8988T (cell line): ENCODE measurements at places on chromosomes 2 and 18.

DNA sequence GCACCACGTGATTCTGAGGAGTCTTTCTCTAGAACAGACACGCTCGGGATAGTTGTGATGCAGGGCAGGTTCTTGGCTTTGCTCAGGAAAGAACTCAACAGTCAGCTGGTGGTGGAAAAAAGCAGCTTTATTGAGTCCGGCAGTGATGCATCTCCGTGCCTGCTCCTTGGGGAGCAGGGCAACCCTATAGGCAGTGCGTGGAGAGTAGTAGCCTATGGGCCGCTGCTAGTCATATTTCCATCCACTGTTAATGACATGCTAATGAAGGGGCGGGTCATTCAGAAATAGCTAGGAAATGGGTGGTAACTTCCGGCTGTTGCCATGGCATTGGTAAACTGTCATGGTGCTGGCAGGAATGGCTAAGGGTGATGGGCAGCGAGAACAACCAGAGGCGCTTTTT is 11.6 kb upstream of the ACKR3 start:
- no peak for DNase-seq

DNA sequence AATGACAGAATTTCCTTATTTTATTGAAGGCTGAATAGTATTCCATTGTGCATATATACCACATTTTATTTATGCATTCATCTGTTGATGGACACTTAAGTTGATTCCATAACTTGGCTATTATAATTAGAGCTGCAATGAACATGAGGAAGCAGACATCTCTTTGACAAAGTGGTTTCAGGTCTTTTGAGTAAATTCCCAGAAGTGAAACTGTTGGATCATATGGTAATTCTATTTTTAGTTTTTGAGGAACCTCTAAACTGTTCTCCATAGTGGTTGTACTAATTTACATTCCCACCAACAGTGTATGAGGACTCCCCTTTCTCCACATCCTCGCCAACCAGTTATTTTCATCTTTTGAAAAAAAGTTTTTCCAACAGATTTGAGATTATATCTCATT is 77.5 kb downstream of the TMEM200C start:
- DNase-seq: no peak

- DNase-seq: no peak
Observed at GRCh38 chr2:102622646-102623045, 3.3 kb downstream of the SLC9A2 start.

DNA sequence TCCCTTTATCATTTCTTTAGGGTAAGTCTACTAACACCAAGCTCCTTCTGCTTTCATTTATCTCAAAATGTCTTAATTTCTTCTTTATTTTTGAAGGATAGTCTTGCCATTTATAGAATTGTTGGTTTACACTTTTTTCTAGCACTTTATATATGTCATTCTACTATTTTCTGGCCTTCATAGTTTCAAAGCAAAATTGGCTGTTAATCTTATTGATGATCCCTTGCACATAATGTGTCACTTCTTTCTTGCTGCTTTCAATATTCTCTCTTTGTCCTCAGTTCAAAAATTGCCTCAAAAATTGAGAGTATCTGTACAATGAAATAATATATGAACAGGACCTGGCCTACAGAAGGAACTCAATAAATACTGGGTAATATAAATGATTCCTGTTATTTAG is 7.9 kb upstream of the TANK start:
- DNase-seq: no peak

GRCh38 chr2:169469952-169470572 is 9.2 kb upstream of the BBS5 start:
- DNase-seq: no peak

DNA sequence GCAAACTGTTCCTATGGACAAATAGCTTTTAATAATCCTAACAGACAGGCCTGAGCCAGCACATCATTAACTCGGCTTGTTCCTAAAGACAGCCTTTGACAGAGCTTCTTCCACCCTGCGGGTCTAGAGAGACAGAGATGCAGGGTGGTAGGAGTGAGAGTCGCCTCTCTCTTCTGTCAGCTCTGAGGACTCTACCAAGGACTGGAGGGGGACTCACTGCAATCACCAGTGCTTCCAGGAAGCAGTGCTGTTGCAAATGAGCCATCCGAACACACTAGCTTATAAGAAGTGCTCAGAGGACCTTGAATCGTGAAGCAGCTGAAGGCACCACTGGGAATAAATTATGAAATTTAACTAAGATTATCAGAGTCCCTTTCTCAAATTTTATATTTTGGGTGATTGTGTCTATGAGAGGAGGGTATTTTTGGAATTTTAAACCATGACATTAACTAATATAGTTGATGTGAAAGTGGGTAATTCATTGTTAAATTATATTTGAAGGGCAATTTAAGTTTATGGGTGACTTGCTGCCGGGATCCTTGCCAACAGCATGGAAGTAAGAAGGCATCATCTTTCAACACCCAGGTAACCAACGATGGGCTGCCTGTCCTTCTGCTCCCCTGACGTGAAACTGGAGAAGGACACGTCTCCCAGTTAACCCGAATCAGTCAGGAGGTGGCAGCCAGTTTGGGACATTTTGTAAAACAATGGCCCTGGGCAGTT is 43.6 kb upstream of the PXDN start:
- DNase-seq: no peak
